ENCODE measurements at places on chromosomes 1 and 21.

- DNase-seq, result no peak
Observed at GRCh38 chr1:15231714-15232201, 15.3 kb upstream of the FHAD1 start.

DNA sequence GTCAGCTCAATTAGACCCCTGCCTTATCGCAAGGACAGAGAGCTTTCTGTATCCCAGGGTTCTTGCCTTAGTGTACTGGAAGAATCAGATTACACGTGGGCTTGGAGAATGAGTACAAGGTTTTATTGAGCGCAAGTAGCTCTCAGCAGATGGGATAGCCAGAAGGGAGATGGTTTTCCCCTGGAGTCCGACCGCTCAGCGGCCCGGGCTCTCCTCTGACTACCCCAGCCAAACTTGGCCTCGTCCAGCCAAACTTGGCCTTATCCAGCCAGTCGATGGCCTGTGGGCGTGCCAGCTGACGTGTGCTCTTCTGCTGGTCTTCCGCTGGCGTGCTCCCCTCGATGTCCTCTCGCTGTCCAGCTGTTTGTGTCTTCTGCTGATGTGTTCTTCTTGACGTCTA, 136.9 kb downstream of the SYT14 start:
- no peak for DNase-seq

GRCh38 chr1:240070188-240070587, 21.5 kb upstream of the FMN2 start:
- DNase-seq, result no peak

GRCh38 chr1:78540048-78540447, 49.3 kb downstream of the PTGFR start:
- DNase-seq, result no peak

GRCh38 chr21:41651406-41651805, 115.4 kb downstream of the RIPK4 start:
- peak; percentile 67 for DNase-seq

GRCh38 chr1:66532798-66533783, 862 bp upstream of the SGIP1 start:
- DNase-seq, result peak; percentile 70

DNA sequence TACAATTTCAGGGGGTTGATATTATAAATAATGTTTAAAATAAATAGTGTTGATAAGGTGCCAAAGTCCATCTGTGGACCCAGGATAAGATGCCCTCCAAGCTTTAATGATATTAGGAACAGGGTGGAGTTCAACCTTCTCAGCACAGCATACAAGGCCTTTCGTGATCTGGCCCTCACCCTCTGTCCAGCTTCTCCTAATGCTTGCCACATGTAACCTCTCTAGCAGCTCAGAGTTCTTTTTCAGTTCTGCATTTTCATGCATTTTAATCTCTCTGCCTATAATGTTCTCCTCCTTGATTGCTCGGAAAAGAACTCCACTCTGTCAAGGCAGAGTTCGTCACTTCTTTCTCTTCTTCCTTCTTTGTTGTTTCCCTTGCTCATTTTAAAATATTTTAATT, 21.4 kb upstream of the SMAP2 start:
- no peak for DNase-seq

GRCh38 chr1:26012864-26013263, 8.7 kb upstream of the EXTL1 start:
- no peak for DNase-seq

GRCh38 chr1:203682473-203683383, 56.1 kb downstream of the ATP2B4 start:
- DNase-seq, result no peak

All from tibial artery (tissue), 4 donors.